ENCODE measurements at places on chromosomes 1 and 21.

DNA sequence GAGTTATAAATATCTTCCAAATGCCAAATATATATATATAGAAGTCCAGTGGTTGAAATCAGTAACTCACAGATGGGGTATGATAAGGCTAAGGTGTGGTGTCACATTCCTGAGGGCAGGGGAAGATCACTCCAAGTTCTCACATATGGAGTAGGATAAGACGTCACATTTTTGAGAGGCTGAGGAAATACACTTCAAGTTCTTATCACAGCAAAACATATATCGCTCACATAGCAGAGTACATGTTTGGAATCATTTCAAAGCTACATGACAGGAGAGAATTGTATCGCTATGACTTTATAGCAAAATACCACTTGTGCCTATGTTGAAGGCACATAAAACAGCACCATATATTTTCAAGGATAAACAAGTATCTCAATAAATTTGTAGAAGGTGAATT is 55.1 kb downstream of the RBM11 start:
- no peak for DNase-seq

GRCh38 chr1:170200621-170201397 is 55.0 kb downstream of the NTMT2 start:
- DNase-seq: no peak

- no peak for DNase-seq
Measured at GRCh38 chr1:54080598-54081049, 27.2 kb downstream of the TCEANC2 start.

GRCh38 chr1:59570524-59570923 is 244.2 kb upstream of the HOOK1 start:
- DNase-seq: no peak

- DNase-seq: no peak
Measured at GRCh38 chr1:225423518-225423855, 4.4 kb downstream of the LBR start.

DNA sequence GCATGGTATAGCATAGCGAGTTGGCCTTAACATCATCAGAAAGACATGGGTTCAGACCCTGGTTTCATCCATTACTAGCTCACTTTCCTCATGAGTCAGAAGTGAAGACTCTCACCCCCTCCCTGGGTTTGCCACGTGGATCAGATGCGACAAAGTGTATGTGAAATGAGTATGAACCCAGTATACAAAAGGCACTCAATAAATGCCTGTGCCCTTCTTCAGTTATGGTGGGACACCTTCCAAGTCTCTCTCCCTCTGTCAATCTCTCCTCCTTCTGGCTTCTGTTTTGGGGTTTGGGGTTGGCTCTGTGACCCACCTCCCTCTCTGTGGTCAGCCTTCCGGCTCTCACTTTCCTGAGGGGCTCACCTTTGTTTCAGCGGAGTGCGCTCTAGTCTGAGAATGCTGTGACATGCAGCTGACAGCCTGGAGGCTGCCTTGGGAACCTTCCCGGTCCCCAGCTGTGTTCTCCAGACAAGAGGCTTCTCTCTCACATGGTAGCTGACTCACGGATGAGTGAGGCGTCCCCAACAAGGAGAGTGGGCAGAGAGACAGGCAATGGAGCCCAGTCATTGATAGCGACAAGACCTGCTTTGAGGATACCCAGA is 155.0 kb upstream of the EDN2 start:
- peak; percentile 34 for DNase-seq

DNA sequence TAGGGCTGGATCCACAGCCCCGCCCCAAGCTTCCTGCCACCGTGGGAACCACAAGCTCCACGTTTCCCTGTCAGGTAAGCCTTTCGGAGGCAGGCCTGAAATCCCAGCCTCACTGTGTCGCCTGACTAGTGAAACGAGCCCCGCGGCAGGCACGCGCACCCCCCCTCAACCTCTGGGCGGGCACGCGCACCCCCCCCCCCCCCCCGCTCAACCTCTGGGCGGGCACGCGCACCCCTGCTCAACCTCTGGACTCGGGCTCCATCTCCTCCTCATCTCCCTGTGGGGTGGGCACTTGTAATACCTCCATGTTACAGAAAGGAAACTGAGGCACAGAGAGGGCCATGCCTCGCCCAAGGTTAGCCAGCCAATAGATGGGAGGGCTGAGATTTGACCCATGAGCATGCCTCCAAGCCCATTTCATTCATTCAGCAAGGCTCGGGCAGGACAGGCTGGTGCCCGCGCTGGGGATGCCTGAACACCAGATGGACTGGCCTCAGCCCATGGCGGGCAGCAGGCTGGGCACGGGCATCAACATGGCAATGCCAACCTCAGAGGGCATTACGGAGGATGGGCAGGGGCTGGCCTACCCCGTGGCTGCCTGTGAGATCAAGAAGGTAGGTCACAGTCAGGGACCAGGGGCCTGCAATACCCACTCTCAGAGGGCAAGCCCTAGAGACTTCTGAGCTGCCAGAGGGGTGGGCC is 4.7 kb downstream of the CFAP410 start:
- DNase-seq: no peak

DNA sequence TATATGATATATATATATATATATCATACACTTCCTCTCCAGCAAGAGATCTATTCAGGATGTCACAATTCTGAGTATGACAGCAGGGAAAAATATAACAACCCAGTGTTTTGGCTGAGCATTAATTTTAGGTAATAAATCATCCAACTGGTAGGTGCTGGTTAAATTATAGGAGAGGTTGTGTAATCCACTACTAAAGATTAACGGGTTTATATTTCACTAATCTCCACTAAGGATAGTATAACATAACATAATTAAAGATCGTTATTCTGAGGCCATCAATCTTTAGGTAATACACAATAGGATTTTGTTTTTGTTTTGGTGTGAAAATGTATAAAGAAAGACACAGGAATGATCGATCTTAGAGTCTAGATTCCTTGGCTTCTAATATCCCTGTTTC is 102.2 kb downstream of the COQ8A start:
- no peak for DNase-seq

DNA sequence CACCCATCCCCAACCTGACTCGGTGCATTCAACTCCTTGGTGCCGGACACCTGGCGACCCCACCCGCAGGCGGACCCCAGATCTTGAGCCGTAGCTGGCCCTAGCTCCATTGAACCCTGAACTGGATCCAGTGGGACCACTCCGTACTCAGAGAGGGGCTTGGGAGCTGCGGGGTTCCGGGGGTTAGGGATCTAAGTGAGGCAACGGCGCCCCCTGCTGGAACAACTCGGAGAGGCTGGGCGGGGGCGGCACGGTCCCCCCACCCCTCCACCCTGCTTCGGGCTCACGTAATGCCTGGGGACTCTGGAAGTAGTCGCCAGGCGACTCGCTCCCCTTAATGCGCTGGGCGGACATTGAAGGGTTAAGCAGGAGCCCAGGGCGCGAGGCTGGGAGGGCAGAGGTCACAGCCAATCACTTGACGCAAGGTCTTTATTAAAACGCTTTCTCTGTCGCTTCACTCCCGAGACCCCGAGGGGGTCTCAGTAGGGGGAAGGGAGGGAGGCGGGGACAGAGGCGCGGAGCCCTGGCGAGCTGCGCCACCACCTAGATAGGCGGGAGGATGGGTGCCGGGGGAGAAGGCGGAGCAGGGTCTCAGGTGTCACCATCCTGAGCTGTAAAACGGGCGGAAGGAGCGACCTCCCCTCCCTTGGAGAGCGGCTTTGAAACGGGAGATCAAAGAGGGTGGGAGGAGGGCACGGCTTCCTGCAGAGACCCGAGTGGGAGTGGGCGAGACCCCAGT is 704 bp upstream of the CRABP2 start:
- DNase-seq: peak; percentile 89

GRCh38 chr1:202162047-202162417 is 1.6 kb upstream of the PTPN7 start:
- no peak for DNase-seq

DNA sequence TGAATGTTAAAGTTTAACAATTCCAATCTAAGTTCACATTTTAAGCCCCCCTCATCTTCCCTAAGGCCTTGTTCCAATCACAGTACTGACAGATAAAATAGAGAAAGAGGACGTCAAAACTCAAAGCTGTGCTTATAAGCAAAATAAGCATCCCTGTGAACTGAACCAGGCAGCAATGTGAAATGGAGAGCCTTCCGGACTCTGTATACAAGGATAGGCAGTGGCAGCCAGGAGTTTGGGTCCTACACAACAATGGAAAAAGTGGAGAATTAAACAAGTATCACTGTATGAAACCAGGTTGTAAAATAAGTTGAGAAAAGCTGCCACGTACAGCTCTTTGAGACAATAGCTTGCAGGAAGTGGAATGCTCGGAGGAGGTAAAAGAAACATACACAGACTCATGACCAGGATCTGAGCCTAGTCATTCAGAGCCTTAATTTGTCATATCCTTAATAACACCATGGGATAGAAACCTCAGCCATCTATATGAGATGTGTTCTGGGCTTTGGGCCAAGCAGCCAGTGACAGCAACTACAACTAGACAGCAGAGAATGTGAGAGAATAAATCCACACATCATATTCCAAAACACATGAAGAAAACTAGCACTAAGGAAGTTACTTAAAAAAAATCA is 55.2 kb upstream of the PALMD start:
- peak; percentile 71 for DNase-seq

- DNase-seq: no peak
Measured at GRCh38 chr1:201749059-201749690, 79.8 kb upstream of the IPO9 start.

DNA sequence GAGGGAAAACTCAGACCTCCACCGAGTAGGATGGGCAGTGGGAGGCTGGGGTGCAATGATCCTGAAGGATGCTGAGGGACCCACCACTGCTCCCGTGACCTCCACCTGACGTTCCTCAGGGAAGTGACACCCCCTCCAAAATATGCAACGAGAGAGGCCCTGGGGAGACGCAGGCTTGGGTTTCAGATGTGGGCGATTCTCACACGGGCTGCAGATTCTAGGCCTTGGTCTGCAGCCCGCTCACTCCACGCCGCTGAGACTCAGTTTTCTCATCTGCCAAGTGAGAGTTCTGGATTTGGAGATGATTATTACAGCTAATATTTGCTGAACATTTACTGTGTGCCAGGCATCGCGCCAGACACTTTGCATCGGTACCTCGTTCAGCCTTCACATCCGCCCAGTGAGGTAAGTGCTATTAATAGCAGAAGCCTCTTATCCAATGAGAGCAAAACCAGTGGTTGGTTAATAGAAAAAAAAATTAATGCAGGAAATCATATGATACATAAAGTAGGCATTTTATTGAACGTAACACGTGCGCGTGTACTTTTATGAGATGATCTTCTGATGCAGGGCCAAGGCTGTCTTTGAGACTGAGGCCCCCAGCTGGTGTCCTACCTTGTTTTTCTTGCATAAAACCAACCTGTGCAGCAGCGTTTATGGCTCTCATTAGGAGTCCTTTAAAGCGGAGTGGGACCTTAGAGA is 102.0 kb upstream of the RUNX3 start:
- DNase-seq: peak; percentile 79

- no peak for DNase-seq
Measured at GRCh38 chr21:34017039-34017961, 56.1 kb upstream of the MRPS6 start.

- no peak for DNase-seq
Measured at GRCh38 chr1:72357411-72357810, 75.1 kb upstream of the NEGR1 start.
